Thoracic aorta (tissue), 2 donors: ENCODE measurements at places on chromosomes 7 and 10. TPM values are rescaled to one million over a fixed set of nuclear protein-coding genes. Genes with fewer than 3 reads are reported as not detected.

DNA sequence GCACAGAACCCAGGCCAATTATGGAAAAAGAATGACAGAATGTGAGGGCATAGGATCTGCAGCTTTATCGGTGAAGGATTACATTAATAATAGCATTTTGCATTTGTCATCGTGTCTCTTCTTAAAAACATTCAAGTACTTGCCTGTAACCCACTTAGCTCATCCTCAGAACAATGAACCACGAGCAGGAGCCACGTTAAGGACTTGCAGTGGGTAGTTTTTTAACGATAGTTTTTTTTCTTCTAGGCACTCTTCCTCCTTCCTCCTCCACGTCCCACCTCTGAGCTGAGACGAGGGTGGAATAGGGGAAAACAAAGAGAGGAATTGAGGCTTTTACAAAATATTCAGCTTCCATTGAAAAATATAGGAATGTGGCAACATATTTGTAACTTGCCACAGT lies 27.1 kb downstream of the CDHR3 start:
- no peak for DNase-seq

DPY19L1 gene
- 13.9 TPM for total RNA-seq

DNA sequence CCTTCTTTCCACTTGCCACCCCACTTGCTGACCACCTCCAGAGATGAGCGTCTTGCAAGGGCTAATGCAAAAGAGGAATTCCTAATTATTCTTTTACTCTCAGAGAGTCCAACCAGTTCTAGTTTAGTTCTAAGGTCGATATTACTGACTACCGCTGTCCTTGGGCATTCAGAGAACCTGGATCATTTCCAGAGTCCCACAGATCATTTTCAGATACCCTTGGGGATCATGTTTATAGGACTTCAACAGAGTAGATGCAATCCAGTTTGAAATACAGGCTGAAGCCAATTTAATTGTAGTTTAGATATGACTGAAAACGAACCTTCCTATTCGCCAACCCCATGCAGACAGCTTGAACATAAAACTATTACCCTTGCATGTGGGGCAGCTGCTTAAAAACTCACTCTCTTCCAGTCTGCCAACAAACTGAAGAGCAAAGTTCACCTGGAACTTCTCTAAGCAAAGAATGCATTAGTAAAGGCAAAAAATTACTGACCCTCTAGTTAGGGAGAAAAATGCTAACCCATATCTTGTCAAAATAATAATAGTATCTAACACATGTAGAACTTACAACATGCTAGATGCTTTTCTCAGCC lies 22.4 kb downstream of the CFAP69 start:
- no peak for DNase-seq

GRCh38 chr10:48632166-48632565 lies 27.3 kb upstream of the ARHGAP22 start:
- DNase-seq = no peak

CFAP46 gene
- total RNA-seq = not detected

DNA sequence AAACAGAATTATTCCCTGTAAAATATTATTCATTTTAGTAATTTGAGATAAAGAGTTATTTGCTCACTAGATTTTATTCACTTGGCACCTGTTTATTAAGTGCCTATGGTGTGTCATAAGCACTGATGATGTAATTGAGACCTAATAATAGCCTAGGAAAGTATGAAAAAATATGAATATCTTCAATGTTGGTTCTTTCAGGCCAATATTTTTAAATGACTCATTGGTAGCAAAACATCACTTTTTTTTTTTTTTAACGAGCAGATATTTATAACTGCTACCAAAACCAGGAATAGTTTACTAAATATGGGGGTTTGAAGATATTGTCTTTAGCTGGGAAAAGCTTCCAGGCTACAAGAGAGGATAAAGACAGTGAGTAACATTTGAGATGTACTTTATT lies 228.0 kb downstream of the PRKG1 start:
- DNase-seq = no peak

GRCh38 chr10:103042908-103043307 lies 124.8 kb downstream of the CNNM2 start:
- no peak for DNase-seq

RNF32 gene
- not detected for total RNA-seq

DNA sequence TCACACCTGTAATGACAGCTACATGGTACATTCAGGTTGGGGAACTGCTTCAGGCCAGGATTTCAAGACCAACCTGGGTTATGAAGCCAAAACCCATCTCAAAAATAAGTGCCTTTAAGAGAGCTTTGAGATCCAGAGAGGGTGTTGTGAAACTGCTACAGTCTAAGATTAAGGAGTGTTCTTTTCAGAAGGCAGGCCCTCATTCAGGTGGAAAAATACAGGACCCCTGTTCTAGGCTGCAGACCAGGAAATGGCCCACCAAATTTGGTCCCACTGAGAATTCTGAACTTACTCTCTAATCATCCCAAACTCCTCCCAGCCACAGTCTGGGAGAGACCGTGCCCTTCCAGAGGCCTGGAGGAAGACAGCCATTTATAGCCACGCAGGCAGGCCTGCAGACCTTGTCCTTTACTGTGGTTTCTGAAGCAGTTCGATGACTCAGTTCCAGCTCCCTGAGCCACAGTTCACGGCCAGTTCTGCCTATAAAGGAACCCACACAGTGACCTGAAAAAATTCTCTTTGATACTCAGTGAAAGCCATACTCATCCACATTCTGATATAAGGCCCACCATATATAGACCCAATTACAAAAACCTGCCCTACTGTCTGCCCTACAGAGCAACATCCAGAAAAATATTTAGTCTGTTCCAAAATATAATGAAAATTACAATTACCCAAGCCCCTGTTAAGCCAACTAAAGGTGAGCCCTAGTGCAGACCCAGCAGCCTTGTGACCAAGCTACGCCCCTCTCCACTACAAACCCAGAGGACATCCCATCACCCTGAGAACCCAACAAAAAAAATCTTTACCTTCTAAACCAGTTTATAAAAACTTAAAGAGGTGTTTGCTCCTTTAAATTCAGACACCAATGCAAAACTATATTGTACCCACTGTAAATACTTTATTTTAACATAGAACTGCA lies 21.2 kb downstream of the ZNF680 start:
- no peak for DNase-seq

NANOS1 gene
- 1.4 TPM for total RNA-seq

- DNase-seq = no peak
These were observed 101.8 kb downstream of the GNAT3 start for GRCh38 chr7:80410081-80410480.

- no peak for DNase-seq
These were observed 161.8 kb downstream of the SKIDA1 start for GRCh38 chr10:21363731-21364104.

- DNase-seq = no peak
These were observed 136.7 kb upstream of the TCERG1L start for GRCh38 chr10:131448171-131448570.

- DNase-seq = no peak
These were observed 24.4 kb downstream of the DLG5 start for GRCh38 chr10:77902159-77902558.

MAD1L1 gene
- 41.3 TPM for total RNA-seq

NUTM2A gene
- 0.81 TPM for total RNA-seq

HECW1 gene
- 0.28 TPM for total RNA-seq

- no peak for DNase-seq
These were observed 131.6 kb downstream of the DIP2C start for GRCh38 chr10:557792-558328.

GRCh38 chr7:151056666-151057505 lies 811 bp downstream of the CDK5 start:
- no peak for DNase-seq

- no peak for DNase-seq
These were observed 1147.3 kb downstream of the XPNPEP1 start for GRCh38 chr10:108775911-108776475.

GRCh38 chr10:15146366-15146765 lies 22.1 kb downstream of the NMT2 start:
- DNase-seq = no peak

- no peak for DNase-seq
These were observed 15.3 kb downstream of the AKR1C4 start for GRCh38 chr10:5211696-5212536.

GRCh38 chr7:129807863-129808262 lies 144.9 kb downstream of the UBE2H start:
- DNase-seq = no peak

- no peak for DNase-seq
These were observed 195.0 kb upstream of the AGK start for GRCh38 chr7:141356161-141356560.

GRCh38 chr7:135557455-135558336 lies at the start of gene NUP205:
NUP205 (plus strand) TSS chr7:135557917; CDS start chr7:135557945, 28 bp downstream.
- peak; percentile 19 for DNase-seq

GRCh38 chr7:73739387-73739767 lies 775 bp upstream of the ABHD11 start:
- DNase-seq = no peak

DNA sequence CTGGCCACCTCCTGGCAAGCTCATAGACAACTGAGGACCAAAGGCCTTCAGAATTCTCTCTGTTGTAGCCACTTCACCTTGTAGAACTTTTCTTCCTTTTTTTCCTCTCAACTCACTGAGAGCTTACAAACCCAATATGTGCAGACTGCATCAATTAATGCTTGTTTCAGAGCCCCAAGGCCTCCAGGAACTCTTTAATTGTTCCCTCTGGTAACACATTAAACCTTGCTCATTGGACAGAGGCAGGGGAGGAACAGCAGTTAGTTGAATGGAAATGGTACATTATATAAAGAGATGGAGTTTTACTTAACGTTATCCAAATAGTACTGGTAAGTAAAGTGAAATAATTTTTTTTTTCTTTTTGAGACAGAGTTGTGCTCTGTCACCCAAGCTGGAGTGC lies 25.2 kb downstream of the STMP1 start:
- DNase-seq = no peak

SMKR1 gene
- not detected for total RNA-seq

GRCh38 chr10:78914060-78914378 lies 154.7 kb upstream of the ZMIZ1 start:
- DNase-seq = no peak

DYNC1I1 gene
- total RNA-seq = 24.6 TPM

- DNase-seq = no peak
These were observed 575.2 kb upstream of the GALNT17 start for GRCh38 chr7:70556761-70557160.

VWA2 gene
- total RNA-seq = not detected

GRCh38 chr7:151244196-151244840 lies 4.2 kb downstream of the SMARCD3 start:
- no peak for DNase-seq

ABCA13 gene
- not detected for total RNA-seq

CTAGE6 gene
- total RNA-seq = 2.7 TPM

GRCh38 chr7:23811540-23811939 lies 101.5 kb downstream of the STK31 start:
- DNase-seq = no peak

GRCh38 chr10:113362645-113363091 lies 190.2 kb upstream of the HABP2 start:
- no peak for DNase-seq

DNA sequence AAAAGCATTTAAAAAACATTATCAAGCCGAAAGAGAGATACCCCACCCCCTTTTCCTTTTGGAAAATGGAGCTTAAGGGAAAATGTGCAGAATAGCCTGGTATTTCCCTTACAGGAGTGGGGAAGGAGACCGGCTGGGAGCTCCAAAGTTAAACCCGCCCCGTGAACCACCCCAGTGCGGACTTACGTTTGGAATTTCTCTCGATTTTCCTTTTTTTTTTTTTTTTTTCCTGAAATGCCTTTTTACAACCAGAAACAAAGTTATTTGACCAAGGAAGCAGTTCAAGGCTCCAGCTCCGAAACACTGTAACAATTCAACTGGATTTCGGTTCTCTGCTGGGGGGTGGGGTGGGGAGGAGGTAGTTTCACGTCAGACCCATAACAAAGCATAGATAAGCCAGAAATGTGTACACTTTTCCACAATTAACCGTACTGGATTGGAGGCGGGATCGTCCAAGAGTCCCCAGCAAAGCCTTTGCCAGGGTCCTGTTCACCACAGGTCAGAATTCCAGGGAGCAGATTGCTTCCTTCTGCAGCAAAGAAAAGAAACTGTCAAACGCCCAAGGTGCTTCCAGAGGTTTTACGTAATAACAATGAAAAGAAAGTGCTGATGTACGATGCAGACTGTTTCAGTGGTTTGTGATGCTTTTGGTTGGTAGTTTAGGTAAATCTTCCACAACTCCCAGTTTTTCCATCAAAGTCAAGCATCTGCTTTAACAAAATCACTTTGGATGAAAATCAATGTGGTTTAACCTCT lies 6.7 kb downstream of the SKIDA1 start:
- no peak for DNase-seq

DNA sequence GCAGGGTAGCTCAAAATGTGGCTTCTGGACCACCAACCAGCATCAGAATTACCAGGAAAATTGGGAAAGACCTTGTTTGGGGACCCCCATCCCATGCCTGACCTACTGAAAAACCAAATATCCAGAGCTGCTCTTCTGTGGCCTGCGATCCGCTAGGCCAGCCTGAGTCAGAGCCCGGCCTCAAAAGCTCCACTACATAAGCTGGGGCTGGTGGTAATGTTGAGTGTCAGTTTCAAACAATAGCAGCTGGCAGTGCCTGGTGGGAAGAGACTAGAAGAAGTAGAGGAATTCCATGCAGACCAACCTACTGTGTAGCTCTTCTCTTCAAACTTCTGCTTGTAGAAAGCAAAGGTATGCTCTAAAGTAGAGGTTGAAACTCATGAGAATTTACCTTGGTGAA lies 52.0 kb downstream of the KLRG2 start:
- DNase-seq = no peak

DNA sequence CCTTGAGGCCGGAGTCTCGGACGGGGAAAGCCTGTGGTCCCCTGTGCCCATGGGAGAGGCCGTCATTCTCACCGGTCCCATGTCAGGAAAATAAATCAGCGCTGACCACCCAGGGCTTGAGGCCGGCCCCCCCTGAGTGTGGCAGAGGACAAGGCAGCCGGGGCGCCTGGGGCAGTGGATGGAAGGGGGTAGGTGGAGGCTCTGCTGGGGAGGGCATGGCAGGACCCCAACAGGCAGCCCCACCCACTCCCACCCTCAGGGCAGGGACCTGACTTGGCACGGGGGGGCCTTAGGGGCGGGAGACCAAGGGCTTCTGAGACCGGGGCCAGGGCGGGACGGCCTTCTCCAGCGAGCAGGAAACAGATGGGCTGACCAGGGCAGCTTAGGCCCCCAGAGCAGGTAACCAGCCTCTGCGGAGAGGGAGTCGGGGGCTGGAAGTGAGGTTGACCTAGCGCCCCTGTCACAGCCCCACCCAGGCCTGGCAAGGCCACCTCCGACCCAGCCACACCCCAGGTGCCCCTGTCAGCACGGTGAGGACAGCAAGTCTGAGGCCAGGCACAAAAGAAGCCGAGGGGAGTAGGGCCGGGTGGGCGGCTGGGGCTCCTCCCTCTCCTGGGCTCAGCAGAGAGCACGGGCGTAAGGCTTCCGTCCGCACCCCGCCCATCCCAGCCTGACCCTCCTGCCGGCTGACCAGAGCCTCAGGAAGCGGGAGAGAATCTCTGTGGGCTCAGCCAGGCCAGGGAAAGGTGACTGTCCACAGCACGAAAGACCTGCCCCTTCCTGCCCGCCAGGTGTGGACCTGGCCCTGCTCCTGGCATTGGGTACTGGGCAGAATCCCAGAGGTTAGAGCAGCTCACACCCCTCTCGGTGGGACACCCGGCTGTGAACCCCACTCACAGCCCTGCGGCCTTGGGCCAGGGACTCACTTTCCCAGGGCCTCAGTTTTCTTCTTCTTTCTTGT lies 87.4 kb downstream of the FOXL3 start:
- no peak for DNase-seq
